ENCODE measurements at places on chromosomes 13 and 19. TPM values are rescaled to one million over a fixed set of nuclear protein-coding genes. Genes with fewer than 3 reads are reported as not detected.

Gene MIER2
- total RNA-seq: 16.5 TPM

Gene RETN
- total RNA-seq: not detected

DNA sequence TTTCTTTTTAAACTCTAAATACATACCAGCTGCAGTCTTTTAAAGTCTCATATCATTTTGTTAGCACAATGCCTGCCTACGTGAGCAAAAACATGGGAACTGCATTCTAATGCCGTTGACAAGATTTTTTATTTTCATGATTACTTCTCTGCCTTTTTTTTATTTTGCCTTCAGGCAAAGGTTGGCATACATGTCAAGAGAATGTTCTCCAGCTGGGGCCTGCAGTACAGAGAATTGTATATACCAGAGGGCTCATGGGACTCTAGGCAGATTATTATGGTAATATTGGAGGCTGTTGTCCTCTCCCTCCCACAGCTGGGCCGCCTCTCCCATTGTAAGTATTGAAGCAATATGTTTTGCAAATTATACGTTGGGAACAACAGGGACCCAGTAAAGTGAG, 53.9 kb upstream of the OBI1 start:
- DNase-seq: no peak

DNA sequence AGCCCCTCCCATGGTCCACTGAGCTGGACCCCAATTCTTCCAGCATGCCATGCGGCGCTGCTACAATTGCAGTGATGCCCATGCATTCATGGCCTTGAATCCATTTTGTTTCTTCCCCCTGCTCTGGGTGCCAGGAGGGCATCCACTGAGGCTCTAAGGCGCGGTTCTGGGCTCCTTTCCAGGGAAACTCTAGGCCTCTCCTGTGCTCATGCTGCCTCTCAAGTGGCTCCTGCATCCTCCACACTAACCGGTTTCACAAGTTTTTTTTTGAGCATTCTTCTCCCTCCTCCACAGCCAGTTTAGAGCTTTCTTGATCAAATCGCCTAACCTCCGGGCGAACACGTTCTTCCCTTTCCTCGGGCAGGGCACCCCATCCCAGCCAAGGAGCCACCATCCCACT, 69.1 kb upstream of the FLT1 start:
- DNase-seq: no peak

- no peak for DNase-seq
Measured at GRCh38 chr13:81760316-81760715, 1419.4 kb upstream of the SPRY2 start.

- DNase-seq: no peak
Measured at GRCh38 chr13:69947582-69947981, 160.0 kb upstream of the ATXN8OS start.

GRCh38 chr13:111282425-111282824, 38.0 kb upstream of the TEX29 start:
- DNase-seq: no peak
